ENCODE measurements at places on chromosomes 1 and 21.
A peak's percentile ranks its signal among the peaks of the same experiment; 100 is the strongest.

DNA sequence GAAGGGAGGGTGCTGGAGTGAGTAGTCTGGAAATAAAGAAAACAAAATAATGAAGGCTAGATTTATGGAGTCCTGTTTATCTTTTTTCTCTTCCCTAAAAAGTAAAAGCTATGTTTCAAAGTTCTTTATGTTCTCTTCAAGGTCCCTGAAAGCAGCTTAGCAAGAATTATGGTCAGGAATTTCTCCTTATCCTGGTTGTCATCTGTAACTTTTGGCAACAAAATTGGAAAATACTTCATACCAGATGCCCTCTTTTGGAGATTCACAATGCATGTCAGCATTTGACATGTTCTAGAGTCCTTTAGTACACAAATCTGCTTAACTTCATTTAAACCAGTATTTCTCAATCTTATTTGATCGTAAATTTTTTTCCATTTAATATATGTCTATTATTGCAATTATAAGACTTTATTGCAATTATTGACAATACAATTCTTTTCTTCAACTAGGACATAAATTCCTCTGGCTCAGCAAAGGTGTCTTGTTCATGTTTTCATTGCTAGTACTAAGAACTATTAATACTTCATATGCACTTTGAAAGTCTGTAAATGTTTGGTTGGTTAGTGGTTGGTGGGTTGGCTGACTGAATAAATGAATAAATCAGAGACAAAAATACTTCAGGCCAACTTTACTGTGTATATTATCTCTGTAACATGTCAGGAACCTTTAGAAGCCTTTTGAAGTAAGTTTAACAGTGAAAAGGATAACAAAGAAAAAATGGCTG lies 101.5 kb downstream of the ATP1B1 start:
- no peak for DNase-seq

GRCh38 chr1:182766881-182767645 lies 22.5 kb upstream of the NPL start:
- DNase-seq, result no peak

- no peak for DNase-seq
Observed at GRCh38 chr1:172425339-172425738, 4.9 kb downstream of the C1orf105 start.

GRCh38 chr1:197320991-197321531 lies 53.0 kb downstream of the CRB1 start:
- no peak for DNase-seq

- DNase-seq, result no peak
Observed at GRCh38 chr1:153389973-153390879, 647 bp downstream of the S100A8 start.

DNA sequence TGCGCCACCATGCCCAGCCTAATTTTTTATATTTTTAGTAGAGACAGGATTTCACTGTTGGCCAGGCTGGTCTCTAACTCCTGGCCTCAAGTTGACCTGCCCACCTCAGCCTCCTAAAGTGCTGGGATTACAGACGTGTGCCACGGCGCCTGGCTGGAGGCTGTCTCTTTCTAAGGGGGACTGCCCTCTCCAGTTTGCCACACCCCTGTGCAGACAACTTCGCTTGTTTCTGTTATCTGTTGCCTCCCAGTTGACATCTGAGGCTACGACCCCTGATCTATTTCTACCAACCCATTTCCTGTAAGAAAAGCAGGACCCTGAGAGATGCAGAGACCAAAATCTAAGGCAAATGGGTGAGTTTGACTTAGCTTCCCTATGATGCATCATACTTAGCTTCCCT lies 24.0 kb upstream of the VASH2 start:
- no peak for DNase-seq

DNA sequence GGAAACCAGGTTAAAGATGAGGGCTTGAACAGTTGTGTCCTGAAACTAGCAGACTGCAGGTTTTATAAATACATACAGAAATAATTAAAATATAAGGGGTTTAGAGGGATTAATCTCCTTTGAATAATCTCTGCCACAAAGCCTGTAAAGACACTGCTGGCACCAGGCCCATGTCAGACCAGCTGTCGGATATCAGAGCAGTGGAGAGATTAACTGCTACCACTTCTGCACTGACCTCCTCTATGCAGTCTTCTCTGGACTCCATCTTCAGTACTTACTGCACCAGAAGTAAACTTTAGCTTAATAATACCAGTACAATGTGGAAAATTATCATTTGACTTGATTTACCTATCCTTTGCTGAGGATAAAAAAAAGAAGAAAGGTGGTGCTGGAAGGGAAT lies 128.6 kb downstream of the LHX4 start:
- DNase-seq, result peak; percentile 33

DNA sequence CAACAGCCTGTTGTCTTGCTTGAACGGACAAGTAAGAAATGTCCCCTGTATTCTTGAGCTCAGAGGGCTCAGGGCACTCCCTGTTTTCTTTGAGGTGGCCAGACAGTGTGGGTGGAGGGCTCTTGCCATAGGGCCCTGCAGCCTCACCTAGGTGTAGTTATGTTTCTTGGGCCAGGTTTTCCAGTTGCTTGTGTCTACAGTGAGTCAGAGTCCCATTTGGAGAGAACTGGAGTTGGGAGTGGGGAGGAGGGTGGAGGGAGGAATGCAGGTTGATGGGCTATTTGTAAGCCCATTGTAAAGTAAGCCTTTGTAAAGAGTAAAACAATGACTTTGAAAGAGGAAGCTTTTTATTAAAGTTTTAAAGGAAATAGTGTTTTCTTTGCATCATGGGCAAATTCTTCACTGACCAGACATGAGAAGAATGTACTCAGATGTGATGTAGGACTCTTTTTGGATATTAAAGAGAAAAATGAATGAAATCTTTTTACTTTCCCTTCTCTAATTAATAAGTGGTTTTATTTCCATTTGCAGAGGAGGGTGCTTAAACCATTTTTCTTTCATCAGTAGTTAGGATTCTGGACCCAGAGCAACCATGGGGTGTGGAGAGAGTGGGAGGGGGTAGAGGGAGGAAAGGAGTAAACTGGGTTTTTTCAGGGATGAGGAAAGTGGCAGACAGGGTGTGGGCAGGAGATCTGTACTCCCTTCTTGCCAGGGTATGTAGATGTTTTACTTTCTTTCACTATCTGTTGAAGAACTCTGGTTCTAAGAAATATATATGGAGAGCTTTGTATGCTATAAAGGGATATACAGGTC lies 45.1 kb upstream of the MACF1 start:
- DNase-seq, result no peak

DNA sequence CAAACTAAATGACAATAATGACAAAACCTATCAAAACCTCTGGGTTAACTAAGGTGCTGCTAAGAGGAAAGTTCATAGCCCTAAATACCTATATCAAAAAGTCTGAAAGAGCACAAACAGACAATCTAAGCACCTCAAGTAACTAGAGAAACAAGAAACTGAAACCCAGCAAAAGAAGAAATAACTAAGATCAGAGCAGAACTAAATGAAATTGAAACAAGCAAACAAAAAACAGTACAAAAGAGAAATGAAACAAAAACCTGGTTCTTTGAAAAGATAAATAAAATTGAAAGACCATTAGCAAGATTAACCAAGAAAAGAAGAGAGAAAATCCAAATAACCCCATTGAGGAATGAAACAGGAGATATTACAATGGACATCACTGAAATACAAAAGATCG lies 44.8 kb upstream of the KIAA0040 start:
- DNase-seq, result no peak

DNA sequence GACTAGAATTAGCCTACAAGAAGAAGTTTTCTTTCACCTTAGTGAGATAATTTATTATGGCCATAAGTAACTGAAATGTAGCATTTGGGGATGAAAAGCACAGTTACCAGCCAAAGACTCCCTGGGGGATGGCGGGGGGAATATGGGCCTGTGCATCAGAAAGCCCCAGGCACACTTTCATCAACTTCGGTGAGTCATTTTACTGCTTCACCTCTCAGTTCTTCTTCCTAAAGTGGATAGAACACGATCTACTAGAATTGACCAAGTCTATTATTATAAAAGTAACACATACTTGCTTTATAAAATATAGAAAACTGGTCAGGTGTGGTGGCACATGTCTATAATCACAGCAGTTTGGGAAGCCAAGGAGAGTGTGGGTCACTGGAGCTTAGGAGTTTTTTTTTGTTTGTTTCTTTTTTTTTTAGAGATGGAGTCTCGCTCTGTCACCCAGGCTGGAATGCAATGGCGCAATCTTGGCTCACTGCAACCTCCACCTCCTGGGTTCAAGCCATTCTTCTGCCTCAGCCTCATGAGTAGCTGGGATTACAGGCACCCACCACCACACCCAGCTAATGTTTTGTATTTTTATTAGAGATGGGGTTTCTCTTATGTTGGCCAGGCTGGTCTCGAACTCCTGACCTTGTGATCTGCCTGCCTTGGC lies 141.8 kb downstream of the ZZZ3 start:
- no peak for DNase-seq

DNA sequence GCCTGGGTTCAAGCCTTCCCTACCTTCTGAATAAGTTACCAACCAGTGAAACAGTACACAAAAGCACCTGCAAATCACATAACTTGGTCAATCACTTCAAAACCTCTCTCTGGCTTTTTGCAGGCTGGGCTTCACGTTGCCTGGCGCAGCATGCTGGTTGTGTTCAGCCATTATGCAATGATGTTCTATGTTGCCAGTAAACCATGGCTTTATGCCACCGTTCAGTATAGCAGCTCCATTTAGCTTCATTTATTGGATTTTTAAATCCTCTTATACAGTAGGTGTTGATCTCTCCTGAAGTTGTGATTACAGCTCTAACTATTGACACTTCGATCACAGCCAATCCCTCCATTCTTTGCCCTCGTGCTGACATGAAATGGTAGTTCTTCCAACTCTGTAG lies 233.6 kb upstream of the PTBP2 start:
- no peak for DNase-seq

DNA sequence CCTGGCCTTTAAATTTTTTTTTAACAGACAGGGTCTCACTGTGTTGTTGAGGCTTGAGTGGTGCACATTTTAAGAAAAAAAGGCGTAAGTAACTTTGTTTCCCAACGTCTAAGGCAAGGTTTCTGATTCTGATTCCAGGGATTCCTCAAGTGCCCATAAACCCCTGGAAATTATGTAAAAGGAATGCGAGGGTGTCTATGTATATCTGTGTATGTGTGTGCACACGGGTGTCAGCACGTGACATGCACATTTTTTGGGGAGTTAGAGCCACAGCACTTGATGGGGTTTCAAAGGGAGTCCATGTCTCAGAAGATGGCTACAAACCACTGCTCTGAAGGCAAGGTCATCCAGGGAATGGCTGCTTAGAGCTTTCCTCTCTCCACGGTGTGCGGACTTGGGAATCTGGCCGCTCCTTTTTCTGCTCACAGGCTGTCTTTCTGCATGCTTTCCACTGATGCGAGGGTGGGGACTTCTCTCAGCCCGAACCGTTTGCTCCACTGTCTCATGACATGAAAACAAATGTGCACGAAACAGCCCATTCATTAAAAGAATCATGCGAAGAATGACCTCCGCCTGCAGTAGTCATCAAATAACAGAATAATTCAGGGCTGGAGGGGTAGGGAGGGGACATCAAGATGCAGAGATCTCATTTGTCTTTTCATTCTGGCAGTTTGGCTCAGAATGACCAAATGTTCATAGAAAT lies 18.7 kb upstream of the RERE start:
- no peak for DNase-seq

DNA sequence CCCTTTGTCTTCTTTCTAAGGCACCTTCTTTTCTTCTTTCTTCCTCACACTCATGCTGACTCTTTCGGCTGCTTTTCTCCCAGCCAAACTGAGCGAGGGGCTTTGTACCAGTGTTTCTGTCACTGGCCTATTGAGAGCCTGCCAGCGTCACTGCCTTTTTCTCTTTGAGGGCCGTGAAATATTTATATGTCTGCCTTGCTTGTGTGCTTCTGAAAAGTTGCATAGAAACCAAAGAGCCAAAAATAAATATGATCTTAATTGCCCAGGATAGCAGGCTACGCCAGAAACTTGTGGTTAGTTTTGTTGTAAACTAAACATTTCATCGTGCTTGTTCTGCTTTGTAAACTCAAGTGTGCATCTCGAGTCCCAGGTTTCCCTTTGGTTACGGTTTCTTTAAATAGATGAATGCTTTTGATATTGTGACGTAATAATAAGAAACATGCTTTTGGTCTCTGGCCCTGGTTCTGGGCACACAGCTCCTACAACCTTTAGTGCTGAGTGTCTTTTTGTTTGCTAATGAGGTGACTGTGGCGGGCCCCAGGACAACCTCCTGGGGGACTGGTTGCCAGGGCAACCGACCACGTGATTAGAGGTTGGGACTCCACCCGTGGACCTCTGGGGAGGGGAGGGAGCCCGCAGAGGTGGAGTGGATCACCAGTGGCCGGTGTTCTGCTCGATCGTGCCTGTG lies 10.8 kb downstream of the SLC37A1 start:
- no peak for DNase-seq

GRCh38 chr1:244341455-244342450 lies 110.0 kb downstream of the ADSS2 start:
- no peak for DNase-seq

Data from NCI-H1048 (cell line).